ENCODE measurements at places on chromosomes 11 and 22.

GRCh38 chr11:118640332-118641154, 33.1 kb downstream of the PHLDB1 start:
- DNase-seq, result no peak

- DNase-seq, result no peak
These were observed 20.3 kb downstream of the IFITM10 start for GRCh38 chr11:1730059-1730629.

DNA sequence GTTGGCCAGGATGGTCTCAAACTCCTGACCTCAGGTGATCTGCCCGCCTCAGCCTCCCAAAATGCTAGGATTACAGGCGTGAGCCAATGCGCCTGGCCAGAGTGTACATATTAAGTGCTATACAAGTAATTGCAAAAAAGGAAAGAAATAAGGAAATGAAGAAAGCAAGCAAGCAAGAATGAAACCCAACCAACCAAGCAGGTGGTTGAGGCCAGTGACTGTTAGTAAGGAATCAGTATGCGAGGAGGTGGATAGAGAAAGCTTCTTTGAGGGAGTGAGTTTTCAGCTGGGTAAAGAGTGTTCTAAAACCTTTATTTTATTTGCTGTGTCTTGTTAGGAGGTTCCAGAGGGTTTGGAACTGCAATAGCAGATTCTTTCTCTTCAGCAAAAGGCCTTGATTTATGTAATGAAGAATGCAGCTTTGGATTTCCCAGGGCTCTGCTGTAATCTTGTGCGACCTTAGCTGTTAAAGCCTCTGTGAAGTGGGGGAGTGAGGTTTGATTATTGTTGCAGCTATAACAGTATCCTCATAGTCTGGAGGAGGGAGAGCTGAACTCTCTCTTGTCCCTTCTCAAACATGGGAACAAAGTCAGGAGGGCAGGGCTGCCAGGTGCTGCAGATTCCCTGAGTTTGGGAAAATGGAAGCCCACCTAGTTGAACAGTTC, 5.7 kb downstream of the AMPD3 start:
- DNase-seq, result no peak

DNA sequence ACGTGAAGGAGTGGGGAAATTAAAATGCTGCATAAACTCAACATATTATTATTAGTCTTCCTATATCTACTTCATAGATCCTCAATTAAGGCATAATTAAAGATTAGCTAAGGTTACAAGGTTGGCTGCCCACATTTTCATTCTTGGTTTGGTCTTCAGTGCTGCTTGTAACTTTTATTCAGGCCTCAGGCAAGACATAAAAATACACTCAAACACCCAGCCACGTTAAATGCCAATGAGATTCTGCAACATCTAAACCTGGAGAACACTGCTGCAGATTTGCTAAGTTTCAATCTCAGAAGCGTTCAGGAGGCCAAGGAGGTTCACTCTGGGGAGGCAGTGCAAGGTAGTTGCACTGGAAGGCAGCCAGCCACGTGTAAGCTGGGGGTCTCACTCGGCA, 358.7 kb upstream of the NARS2 start:
- no peak for DNase-seq

GRCh38 chr11:73236854-73237253, 18.8 kb downstream of the P2RY2 start:
- no peak for DNase-seq

GRCh38 chr11:117997823-117998579, 11.8 kb downstream of the IL10RA start:
- DNase-seq, result no peak

GRCh38 chr11:107702723-107703122, 9.1 kb downstream of the SLN start:
- DNase-seq, result no peak

DNA sequence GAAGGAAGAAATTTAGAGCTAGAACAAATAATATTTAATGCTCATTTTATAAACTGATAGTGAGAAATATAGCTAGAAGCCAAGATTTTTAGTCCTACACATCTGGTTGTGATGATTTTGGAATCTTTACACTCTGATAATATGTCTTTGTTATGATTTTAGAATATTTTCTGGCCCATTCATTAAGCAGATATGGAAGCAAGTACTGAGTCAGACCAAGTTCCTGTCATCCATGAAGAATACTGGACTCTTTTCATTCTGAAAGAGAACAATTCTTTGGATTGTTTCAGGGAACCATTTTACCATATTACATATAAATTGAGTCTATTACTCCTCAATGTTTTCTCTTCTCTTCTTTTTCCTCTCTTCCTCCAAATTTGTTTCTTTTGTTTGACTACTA, 227.4 kb downstream of the TMEM135 start:
- no peak for DNase-seq

GRCh38 chr11:94011478-94011877, 9.7 kb upstream of the HEPHL1 start:
- DNase-seq, result no peak

GRCh38 chr11:70604630-70605467, 206.5 kb downstream of the CTTN start:
- DNase-seq, result no peak

GRCh38 chr11:122979815-122980595, 1.6 kb downstream of the BSX start:
- no peak for DNase-seq

DNA sequence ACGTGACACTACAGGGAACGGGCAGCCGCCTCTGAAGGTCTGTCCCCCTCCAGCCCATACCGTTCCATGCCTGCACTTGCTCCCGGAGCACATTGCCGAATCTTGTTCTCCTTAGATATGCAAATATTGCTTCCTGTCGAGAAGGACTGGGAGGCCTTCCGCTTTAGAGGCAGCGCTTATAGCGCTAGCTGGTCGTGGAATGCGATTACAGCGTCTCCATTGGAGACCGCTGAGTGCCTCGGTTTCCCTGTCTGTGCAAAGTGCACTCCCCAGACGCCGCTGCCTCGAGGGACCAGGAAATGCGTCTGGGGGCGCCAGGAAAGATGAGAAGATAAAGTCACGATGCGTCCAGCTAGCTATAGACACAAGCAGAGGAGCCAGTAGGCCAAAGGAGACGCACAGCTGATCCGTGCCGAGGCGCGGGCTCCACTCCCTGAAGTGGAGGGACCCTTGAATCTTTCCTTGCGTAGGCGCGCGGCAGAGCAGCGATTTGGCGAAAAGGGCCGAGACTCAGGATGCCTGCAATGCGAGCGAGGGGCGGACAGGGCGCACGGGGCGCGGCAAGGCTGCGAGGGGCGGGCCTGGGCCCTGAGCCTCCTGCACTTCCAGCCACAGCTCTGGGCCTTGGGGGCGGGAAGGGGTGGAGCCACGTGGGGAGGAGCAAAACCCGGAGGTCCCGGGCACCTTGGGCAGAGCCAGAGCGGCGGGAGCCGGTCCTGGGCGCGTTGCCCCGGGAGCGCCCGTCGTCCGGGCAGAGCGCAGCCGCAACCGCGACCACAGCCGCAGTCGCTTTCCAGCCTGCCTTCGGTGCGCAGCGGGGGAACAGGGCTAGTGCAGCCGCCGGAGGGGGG, at the start of gene RASSF10:
Gene RASSF10, plus strand, starts transcription at position 692 of the 851 bp plus-strand sequence. CDS start 261 bp downstream, outside the sequence.
- DNase-seq, result no peak

GRCh38 chr22:26663374-26663923, 6.1 kb downstream of the MIAT start:
- no peak for DNase-seq

DNA sequence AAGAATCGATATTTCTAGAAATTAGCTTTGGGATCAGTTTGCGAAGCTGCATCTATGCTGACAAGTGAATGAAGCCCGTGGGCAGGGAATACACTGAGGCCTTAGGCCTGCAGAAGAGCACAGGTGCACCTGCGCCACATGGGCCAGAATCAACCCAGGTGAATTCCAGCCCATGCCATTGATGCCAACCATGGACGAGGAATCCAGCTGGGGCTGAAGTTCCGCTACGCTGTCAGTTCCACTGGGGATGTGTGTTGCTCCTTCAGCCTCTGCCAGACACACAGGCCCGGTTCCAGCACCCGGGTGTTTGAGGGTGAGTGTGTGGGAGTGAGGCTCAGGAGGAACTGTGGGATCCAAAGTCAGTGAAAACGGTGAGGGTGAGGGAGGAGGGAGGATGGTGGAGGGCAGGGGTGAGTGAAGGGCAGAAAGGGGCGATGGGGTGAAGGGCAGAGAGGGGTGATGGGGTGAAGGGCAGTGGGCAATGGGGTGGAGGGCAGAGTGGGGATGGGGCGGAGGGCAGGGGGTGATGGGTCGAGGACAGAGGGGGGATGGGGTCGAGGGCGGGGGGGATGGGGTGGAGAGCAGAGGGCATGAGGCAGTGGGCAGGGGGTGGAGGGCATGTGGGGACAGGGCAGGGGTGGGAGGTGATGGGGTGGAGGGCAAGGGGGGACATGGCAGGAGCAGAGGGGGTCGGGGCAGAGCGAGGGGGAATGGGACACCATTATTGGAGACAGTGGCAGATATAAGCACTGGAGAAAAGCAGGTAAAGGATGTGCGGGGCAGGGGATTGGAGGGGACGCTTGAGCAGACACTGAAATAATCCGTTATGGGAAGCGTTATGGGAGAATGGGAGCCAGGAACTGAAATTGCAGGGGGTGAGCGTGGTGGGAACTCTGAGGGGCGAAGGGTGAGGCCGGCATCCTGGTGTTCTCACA, 931.6 kb downstream of the BRD1 start:
- no peak for DNase-seq

GRCh38 chr11:3865388-3866193, 10.1 kb downstream of the STIM1 start:
- DNase-seq, result no peak

DNA sequence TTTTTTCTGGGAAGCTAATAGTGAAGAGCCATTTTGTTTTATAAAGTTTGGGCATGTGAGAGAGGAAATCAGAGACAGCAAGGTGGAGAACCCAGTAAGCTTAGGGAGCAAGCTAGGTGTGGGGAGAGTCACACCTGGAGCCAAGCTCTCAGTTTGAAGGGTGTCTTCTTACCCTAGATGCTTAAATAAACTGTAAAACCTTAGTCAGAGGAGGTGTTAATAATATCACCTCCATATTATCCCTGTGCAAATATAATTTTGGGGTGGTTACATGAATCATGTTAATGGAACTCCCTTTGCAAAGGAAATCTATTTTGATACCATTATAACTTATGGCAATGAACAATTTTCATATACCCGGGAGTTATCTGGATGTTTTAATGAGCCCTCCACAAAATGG, 246.2 kb upstream of the PLET1 start:
- DNase-seq, result no peak

DNA sequence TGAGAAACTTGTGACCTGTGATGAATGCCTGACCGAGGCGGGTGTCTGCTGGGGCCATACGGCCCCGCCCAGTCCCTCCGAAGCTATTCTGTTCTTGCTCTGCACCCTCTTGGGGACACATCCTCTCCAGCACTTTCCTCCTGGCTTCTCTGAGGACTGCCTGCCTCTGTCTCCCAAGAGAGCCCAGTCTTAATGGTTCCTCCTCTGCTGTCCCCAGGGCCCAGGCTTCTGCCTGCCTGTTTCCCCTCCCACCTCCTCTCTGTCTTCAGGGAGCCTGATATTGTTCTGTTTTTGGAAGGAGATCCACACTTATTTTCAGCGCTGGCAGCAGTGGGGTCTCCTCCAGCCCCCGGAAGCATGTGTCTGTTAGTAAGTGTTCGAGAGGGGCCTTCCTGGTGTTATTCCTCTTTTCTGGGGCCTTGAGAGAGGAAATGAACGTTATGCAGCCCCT, 18.7 kb downstream of the SYNGR1 start:
- no peak for DNase-seq

DNA sequence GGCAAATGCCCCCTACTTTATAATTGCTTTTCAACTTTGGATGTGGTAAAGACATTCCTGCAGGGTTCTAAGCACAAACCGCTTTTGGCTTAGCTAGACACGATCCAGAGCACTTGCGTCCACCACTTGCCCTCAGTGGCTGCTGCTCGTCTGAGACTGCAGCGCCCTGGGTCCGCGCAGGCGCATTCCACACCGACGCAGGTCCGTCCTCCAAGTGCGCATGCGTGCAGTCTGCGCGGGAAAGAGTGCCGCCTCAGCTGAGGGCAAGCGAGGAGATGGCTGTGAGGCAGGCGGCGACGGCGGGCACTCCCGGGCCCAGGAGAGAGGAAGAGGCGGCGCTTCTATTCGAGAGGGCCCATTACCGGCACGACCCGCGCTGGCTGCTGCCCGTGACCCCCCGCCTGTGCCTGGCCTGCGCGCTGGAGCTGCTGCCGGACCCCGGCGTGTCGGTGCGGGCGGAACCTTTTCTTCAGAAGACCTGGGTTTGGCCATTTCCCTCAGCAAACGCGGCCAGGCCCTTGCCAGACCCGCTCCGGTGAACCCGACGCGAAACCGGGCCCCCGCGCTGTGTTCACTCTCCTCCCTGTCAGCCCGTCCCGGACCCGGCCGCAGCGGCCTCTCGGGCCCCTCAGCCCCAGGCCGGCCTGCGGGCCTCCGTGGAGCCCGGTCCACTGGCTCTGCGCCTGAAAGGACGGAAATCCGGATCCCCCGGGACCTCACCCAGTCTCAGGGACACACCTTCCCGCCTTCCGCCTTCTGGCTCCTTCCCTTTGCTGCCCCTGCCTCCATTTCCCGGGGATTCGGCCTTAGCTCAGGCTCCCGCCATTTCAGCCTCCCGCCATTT, at the start of gene MEI1:
Gene MEI1, plus strand, starts transcription at position 240 of the 844 bp plus-strand sequence. Its CDS starts 36 bp downstream, at position 276.
- DNase-seq, result peak; percentile 92

DNA sequence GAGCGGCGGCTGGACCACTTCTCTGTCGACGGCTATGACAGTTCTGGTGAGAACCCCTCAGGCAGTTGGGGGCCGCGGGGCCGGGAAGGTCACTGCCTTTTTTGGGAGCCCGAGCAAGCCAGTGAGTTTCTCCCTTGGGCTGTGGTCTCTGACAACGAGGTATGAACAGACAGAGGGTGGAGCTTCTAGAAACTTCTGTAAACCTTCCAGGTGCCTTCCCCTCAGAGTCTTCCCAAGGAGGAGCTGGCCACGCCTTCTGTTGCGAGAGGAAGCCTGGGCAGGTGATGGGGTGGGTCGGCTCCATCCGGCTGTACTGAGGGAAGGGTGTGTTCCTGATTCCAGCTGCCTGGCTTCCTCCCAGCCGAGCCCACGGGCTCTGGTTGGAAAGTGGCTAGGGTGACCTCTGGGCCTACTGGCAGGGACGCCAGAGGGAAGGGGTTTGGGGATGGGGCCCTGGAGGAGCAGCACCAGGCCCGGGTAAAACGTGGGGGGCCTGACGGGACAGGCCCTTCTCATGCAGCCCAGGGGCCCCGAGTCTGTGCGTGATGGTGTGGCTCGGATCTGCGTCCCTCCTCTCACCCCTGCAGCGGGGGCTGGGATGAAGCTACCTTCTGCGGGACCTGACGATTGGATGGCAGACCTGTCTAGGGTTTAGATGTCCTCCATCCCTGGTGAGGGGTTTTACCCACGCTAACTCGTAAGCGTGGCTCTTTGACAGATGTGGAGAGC, 110.8 kb downstream of the KCNQ1OT1 start:
- no peak for DNase-seq

GRCh38 chr11:109695696-109696095, 273.7 kb downstream of the C11orf87 start:
- no peak for DNase-seq

DNA sequence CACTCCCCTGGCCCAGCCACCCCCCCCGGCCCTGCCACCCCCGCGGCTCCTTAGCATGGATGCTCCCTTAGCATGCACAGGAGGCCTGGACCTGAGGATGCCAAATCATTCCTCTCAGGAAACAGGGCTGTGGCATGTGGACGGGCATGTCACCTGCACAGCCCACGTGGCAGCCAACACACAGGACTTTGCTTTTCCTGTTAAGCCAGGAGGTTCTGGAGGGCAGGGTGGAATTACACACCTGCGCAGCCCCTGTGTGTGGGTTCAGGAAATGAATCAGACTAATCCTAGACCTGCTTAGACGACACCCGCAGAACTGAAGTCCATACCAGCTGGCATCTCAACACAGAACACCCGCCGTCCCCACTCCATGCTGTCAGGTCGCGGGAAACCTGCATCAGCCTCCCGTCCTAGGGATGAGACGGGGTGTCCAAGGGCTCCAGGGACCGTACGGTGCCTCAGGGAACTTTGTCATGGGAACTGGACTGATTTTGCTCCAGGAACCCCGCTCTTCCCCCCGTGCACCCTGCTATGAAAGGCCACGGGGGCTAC, 10.2 kb downstream of the CERK start:
- DNase-seq, result no peak
